ENCODE measurements at places on chromosomes 3 and 15.

GRCh38 chr3:58141766-58142345 is 68.9 kb downstream of the DNASE1L3 start:
- no peak for DNase-seq

GRCh38 chr3:87473944-87474343 is 197.6 kb upstream of the POU1F1 start:
- DNase-seq, result no peak

GRCh38 chr15:82828075-82828474 is 18.6 kb downstream of the WHAMM start:
- DNase-seq, result no peak

- no peak for DNase-seq
Measured at GRCh38 chr3:78201091-78201490, 1161.2 kb downstream of the ROBO2 start.

GRCh38 chr3:159593927-159594605 is 394.6 kb upstream of the IL12A start:
- DNase-seq, result no peak

DNA sequence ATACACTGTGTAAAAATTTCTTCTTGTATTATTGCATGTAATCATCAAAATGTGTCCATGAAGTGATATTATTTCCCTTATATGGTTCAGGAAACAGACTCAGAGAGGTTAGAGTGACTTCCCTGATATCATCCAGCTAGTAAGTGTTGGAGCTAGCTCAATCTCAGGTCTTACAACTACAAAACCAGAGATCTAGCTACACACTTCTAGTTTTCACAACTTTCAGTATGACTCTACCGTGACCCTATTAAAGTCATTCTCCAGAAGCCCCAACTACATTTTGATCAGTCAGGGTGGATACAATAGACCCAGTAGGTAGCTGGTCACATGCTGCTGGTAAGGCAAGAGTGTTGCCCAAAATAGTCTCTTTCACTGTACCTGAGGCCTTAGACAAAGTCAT is 165.3 kb downstream of the GOLIM4 start:
- no peak for DNase-seq

- DNase-seq, result no peak
Measured at GRCh38 chr3:184258926-184259325, 2.4 kb downstream of the CAMK2N2 start.

- no peak for DNase-seq
Measured at GRCh38 chr15:25930931-25931330, 67.8 kb upstream of the ATP10A start.

DNA sequence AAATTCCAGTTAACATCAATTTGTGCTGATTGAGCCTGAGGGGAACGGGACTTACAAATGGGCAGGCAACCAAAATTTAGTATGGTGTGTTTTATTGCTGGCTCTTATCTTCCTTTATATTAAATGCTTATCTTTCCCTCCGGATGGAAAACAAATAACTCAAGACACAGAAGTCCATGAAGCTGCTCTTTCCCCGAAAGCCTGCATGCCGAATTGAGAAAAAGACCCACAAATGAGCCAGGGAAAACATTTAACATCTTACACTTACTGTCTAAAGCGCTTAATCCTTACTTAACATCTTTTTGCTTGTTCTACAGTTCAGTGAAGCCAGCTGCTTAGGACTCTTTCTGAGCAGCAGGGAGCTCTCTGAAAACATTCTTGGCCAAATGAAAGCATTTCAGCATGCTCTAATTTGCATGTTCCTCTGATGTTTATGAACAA is 49.5 kb downstream of the HEG1 start:
- no peak for DNase-seq

- DNase-seq, result no peak
Measured at GRCh38 chr3:53493963-53494791, at the start of gene CACNA1D. CACNA1D (plus strand) TSS chr3:53494611; CDS start chr3:53495167, 556 bp downstream.

DNA sequence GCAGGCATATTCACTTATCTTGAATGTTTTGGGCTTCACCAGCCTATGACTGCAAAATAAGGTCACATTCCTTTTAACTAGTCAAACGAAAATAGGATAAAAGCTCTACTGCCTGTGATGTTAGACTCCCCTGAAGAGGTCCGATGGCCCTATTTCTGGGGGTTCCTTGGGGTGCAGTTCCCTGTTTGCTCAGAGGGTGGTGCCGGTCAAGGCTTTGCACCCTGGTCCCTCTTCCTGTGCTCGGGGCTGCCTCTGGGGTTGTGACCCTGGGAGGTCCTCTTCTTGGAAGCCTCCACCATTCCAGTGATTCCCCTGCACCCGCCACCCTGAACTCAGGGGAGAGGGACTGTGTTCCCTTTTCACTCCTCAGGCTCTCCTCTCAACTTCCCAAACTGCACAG is 86.7 kb upstream of the ANKRD34C start:
- no peak for DNase-seq

- DNase-seq, result no peak
Measured at GRCh38 chr15:37289109-37289765, 188.9 kb upstream of the MEIS2 start.

DNA sequence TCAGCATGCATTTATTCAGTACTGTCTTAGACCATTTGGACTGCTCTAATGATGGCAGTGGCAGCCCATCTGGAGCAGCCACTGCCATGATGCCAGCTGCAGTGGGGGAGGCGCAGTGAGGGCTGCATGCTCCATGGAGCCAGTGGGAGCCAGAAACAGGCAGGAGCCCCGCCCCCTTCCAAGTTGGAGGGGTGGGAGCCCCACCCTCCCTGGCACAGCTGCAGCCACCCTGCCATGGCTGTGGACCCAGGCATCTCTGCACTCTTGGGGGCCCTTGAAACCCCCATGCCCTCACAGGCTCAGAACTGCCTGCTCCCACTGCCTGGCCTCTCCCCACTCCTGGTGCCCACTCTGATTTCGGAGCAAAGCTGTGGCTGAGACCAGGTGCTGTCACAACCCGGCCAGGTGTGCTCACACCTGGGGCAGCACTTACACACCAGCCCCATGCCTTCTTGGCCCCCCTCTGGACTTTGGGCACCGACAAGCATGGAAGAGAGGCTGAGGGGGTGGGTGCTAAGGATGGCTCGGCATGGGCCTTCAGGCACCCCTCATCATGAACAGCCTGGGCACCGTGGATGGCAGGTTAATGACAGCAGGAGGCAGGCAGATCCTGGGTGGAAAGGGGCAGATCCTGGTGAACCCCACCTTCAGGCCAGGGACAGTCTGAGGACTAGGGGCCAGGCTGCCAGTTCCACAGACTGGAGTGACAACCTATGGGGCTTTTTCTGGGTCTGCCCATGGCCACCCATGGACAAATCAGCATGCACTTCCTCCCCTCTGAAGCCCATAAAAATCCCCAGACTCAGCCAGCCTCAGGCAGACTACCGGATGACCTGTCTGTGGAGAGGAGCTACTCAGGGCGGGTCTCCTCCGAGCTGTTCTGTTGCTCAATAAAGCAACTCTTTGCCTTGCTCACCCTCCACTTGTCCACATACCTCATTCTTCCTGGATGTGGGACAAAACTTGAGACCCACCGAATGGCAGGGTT is 18.3 kb downstream of the TBC1D21 start:
- DNase-seq, result no peak

DNA sequence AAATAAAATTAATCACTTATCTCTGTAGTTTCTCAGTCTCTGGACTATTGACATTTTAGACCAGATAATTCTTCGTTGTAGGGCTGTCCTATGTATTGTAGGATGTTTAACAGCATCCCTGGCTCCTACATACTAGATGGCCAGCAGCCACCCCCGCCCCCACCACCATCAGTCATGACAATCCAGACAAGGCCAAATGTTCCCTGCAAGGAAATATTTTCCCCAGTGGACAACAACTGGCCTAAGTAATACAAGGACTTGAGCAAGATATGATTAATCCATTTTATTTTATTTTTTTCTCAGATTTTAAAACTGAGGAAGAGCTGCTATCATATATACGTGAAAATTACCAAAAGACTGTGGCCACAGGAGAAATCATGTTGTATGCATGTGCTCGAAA is 23.8 kb downstream of the TICRR start:
- no peak for DNase-seq

DNA sequence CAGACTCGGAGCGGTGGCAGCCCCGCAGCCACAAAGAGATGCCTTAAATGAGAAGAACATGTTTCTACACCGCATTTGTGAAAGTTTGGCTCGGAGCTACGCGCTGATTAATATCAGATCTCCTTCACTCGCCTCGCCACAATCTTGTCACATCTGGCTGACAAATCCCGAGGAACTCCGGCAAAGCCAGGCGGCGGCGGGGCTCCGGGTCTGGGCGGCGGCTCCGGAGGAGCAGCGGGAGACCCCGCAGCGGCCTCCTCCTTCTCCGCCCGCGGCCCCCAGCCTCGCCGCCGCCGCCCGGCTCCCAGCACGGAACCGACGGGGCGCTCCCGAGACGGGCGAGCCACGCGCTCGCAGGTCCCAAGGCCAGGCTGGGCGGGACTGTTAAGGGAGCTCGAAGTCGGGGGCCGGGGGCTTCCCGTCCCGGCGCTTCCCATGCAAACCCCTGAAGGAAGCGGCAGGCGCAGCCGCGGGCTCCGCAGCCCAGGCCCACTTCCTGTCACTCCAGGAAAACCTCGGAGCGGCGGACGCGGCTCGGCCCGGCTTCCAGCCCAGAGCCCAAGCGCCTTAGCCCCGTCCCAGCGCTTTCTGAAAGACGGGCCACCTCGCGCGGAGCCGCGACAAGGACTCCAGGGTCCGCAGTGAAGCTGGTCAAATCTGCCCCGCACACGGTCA is 1.2 kb downstream of the BNC1 start:
- DNase-seq, result no peak

GRCh38 chr3:37806505-37807200 is 55.0 kb upstream of the CTDSPL start:
- no peak for DNase-seq

GRCh38 chr15:57500256-57500655 is 91.4 kb upstream of the MYZAP start:
- DNase-seq, result no peak

DNA sequence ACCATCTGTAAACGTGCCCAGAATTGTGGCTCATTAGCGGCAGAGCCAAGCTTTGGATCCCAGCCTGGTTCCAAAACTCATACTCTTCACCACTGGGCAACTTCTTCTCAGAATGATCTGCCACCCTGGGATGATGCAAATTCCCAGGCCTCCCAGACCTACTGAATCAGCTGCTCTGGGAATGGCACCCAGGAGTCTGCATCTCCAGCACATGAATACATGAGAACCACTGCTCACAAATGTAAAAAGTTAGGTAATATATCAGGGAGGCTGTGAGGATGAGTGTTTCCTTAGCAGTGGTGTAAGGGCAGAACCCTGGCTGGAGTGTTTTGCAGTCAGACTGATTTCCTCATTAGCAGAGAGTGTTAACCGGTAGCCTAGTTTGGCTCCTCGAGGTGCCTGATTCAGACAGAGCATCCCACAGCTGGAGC is 94.2 kb downstream of the LIPC start:
- DNase-seq, result no peak

- no peak for DNase-seq
Measured at GRCh38 chr3:152192936-152193672, 75.6 kb upstream of the MBNL1 start.

DNA sequence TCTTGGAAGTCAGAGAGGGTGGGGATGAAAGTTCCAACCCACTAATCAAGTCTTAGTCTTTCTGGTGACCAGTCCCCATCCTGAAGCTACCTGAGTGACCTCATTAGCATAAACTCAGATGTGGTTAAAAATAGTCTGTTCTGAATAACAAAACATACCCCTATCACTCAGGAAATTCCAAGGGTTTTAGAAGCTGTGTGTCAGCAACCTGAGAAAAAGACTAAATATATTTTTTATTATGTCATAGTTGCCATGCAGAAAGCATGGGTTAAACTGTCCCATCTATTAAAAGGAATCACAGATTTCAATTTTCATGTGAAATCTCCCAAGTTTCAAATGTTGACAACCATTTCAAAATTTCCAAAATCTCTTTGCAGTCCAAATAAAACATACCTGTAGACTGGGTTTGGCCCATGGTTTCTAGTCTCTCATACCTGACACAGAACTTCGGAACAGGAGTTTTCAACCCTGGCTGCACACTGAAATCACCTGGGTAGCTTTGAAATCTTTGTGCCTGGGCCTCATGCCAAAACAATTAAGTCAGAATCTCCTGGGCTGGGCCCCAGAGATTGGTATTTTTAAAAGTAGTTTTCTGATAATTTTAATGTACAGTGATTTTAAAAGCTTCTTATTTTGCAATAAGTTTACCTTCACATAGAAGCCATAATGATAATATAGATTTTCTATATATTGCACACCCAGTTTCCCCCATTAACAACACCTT is 476.3 kb downstream of the RBMS3 start:
- DNase-seq, result no peak

- DNase-seq, result no peak
Measured at GRCh38 chr3:100868096-100868495, 125.1 kb downstream of the ABI3BP start.

- no peak for DNase-seq
Measured at GRCh38 chr3:137062250-137062649, 104.5 kb downstream of the IL20RB start.

DNA sequence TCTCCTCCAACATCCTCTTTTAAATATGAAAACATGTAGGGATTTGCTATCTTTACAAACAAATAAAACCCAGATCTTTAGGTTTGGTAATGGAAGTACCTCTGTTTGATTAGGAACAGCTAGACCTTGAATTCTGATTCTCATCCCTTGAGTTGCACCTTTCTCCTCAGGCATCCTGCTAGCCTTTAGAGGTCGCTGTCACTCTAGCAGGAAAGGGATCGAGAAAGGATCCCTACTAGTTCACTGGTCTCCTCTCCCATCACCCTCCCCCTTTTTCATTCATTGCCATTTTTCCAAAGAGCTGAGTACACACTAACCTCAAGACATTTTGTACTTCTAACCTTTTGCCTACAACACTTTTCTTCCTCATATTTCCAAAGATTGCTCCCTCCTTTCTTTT is 569.8 kb downstream of the RBMS3 start:
- DNase-seq, result no peak

- DNase-seq, result no peak
Measured at GRCh38 chr15:27752691-27753090, 346.4 kb downstream of the OCA2 start.

DNA sequence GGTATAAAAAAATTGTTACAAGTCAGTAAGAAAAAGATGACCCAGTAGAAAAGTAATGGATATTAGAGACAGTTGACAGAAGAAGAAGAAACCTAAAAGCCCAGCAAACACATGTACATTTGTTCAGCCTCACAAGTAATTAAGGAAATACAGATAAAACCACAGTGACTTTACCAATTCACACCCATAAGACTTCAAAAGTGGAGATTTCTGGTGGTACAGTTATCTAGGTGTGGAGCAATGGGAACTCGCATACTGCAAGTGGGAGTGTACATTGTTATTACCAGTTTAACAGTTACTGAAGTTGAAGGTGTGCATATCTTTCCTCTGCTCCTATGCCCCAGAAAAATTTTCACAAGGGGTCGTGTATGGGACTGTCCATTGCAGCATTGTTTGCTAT is 18.1 kb upstream of the MAPKBP1 start:
- DNase-seq, result no peak

DNA sequence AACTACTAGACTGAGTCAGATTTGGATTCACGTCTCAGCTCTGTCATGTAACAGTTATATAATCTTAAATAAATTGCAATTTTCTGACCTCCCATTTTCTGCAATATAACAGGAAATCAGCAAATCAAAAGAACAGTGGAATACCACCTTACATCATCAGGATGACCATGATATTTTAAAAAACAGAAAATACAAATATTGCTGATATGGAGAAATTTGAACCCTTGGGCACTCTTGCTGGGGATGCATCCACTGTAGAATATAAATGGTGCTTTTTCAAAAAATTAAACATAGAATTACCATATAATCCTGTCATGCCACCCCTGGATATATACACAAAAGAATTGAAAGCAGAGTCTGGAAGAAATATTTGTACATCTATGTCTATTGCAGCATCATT is 982.5 kb downstream of the TBL1XR1 start:
- DNase-seq, result no peak

GRCh38 chr15:61227269-61227949 is 1.7 kb downstream of the RORA start:
- DNase-seq, result no peak

Measured in NCI-H1436 treated with DMSO at 0.1 percent for 48 hours (cell line).